AG09319 (cell line): ENCODE measurements at places on chromosomes 13 and 19.

DNA sequence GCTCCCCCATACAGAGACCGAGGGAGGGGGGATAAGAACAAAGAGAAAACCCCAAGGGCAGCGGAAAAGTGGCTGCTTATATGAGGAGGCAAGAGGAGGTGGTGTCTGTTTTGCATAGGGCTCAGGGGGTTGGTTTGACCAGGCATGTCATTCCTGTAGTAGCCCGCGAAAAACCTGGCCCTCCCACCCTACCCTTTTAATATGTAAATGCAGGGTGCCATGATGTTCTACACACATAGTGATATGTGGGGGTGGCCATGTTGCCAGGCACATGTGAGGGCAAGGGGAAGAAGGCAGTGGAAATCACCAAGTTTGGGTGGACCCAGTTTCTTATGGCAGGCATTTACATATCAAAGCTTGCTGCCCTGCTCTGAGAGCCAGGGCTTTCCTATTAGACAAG is 203.5 kb upstream of the UBL3 start:
- no peak for DNase-seq

DNA sequence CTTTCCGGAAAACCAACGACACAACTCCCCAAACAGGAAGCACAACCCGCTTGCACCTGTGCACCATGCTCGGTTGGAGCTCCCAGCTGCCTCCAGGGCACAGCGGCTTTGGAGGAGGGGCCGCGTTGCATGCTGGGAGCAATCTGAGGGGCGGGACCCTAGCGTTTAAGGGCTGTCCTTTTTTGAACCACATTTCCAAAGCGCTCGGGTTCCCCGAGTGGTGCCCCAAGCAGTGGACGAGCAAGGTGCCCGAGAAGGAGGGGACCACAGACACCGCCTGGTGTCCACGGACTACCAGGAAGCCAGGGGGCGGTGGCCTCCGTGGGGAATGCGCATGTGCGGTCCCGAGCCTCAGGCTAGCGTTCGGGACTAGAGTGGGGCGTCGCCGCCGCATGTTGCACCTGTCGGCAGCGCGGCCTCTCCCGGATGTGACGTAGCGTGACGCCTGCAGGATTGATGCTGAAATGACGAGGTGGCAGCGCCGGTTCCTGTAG is 11.9 kb upstream of the ZNF57 start:
- DNase-seq = no peak

DNA sequence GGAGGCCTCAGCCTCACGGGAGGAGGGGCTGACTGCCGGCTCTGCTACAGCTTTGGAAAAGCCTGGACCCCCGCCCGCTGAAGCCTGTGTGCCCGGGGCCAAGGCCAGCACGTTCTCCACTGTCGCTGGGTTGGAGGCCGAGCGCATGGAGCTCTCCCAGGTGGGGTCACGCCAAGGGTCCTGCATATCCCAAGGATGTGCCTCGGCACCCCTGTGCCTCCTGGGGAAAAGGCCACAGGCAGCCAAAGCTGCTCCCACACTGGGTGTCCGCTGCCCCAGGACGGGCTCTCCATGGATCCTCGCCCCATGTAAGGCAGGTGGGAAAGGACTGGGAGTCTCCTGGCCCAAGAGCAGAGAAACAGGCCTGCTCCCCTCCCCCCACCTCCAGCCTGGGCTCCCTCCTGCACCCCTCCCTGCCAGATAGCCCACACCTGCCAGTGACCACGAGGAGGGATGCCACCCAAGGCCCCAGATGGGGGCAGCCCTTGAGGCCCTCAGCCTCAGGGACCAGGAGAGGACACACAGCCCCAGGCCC is 64.0 kb downstream of the MLLT1 start:
- DNase-seq = no peak

DNA sequence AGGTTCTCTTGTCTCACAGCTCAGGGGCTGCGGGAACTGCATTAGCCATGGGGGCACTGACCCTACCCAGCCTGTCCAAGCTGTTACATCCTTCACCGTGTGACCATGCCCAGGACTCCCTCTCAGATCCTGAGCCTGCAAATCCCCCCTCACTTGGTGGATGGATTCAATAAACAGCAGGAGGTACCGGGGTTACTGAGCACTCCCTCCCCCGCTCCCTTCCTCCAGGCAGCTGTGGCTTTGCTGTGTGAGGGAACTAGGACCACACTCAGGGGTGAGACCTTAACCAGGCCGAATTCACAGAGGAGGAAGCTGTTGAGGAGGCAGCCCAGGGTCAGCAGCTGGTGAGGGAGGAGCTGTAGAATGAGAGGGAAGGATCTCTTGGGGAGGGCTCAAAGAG is 27.0 kb upstream of the CEACAM1 start:
- no peak for DNase-seq
